Ovary (tissue), 10 donors: ENCODE measurements at places on chromosomes 2 and 18. TPM values are rescaled to one million over a fixed set of nuclear protein-coding genes. Genes with fewer than 3 reads are reported as not detected.

DNA sequence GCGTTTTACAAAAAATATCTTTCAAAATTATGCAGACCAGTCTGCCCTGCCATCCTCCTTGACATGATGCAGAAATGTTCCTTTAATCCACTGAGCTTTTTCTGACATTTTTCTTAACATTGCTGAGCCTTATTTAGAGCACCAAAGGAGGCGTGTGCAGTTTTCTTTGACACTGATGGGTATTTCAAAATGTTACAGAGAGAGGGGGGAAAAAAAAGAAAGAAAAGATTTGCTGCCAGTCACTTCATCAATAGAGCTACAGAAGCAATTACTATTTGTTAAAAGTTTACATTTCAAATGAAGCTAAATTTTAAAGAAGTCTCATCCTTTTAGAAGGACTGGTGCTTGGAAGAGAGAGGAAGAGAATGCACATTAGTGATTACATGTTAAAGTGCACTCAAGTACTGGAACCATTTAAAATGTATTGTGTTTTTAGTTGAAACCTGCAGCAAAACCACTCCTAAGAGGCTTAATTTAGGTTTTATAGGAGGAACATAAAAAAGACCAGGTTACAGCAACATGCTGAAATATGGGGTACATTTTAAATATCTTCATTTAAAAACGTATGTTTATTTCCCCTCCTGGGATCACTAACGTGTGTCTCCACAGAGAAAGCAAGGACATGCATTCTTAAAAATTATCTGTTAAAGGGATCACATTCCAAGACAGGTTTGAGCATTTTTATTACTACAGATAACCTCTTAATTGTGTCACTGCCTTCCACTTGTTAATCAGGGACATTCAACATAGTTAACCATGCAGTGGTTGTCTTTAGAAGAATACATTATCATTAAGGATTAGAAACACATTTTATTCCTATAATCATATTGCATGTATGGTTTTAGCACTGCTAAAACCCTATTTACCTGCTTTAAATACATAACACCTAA, 258.4 kb downstream of the MEIS1 start:
- H3K27ac ChIP-seq = no peak overlapping the region
- no peaks in the 10 kb centered on the region for H3K36me3 ChIP-seq
- DNase-seq = no peak

The GRP gene
- 1.1 TPM for total RNA-seq

The CPO gene
- 0.28 TPM for total RNA-seq

DNA sequence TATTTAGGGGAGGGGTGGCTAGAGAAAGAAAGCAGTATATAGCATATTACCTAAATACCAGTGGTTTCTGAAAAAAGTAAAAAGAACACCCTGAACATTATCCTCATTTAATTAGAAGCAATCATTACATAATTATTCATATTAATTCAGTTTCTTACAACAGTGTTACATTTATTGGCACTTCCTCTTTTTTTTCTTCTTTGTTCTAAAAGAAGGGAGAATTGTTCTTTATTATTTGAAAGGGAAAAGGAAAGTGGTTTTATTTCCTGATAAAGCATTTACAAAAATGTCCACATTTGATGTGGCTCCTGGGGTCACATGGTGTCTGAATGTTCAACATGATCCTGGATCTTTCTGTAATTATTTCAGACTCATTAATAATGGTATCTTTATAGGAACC, 254.9 kb upstream of the ZEB2 start:
- no peaks in the 10 kb centered on the region for H3K27me3 ChIP-seq
- no peak for DNase-seq
- no peaks in the 10 kb centered on the region for H3K36me3 ChIP-seq
- H3K4me3 ChIP-seq = no peak overlapping the region
- H3K27ac ChIP-seq = no peak overlapping the region
